Cortex of kidney (tissue), 1 donor: ENCODE measurements at places on chromosomes 13 and 19.

DNA sequence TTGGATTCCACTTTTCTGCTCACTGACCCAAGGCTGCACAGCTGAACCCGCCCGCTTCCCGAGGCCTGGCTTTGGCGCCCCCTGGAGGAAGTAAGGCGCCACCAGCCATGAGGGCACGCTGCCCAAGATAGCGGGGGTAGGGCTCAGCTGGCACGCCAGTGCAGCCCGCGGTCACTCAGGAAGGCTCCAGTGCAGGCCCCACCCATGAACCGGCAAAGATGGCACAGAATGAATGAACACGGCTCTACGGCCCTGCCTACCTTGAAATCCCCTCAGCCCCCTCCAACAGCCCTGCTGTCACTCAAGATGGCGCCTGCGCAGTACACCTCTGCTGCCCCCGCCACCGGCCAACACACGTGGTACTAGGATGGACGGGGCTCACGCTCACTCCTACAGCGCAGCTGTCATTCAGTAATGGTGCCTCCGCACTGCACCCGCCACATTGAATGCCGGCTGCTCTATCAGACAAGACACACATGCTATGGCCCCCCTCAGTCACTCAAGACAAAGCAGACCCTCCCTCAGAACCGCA lies 3.0 kb downstream of the PEG3 start:
- DNase-seq = no peak

- DNase-seq = no peak
Measured at GRCh38 chr13:27273658-27274425, 3.2 kb downstream of the RASL11A start.

DNA sequence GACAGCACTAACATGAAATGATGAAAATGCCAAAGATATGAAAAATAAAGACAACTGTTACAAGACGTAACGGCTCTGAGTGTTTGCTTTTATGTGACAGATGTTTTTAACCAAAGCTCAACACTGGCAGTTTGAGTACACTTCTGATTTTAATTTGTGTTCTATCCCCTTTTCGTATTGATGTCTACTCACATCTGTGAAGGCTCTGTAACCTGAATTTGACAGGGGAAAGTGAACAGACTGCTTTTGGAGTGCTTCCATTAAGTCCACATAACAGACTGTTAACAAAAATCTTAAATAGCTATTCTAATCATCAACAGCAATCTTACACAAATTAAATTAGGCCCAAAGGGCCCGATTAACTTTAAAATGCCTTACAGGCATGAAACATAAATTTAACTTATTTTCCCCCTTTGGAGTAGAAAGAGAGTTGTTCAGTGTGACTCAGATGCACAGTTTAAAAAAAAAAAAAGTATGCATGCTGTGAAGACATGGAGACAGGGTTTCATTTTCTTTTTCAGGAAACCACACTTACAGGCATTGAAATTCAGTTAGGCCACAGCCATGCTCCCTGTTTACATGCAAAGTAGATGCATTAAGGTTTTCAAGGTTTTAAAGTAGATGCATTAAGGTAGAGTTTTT lies 16.3 kb upstream of the RNASEH2B start:
- DNase-seq = no peak

- DNase-seq = no peak
Measured at GRCh38 chr19:51098365-51099046, 9.7 kb downstream of the CTU1 start.

DNA sequence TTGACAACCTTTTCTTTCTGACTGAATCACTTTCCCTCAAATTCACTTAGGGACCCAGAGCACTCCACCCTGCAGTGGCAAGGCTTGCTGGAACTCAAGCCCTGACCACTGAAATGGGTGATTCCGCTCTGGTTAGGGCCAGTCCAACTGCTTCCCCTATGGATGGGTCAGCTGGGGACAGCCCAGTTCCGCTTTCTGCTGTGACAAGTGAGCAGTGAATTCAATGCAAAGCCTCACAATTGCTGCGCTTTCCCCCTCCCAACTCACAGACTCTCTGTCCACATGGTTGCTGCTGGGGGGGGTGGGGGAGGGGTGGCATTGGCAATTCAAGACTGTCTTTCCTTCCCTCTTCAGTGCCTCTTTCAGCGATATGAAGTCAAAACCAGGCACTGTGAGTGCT lies 18.7 kb downstream of the CD70 start:
- DNase-seq = no peak

DNA sequence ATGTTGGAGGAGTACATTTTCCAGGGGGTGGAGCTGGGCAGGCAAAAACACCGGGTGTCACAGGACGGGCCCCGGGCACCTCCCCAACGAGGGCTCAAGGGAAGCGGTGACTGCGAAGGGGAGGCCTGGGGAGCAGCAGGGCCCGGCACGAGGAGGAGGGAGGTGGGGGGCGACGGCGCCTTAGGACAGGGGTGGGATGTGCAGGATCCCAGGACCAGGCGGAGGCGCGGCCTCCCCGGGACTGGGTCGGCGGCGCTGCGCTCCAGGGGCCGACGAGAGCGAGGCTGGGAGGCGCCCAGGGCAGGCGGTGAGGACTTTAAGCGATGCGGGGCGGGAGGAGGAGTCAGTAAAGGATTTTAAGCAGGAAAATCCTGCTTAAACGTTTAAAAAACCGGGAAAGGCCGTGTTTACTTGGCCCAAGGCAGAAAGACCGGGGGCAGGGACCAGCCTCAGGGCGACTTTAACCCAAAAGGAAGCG lies 427 bp downstream of the ZNF160 start:
- no peak for DNase-seq

DNA sequence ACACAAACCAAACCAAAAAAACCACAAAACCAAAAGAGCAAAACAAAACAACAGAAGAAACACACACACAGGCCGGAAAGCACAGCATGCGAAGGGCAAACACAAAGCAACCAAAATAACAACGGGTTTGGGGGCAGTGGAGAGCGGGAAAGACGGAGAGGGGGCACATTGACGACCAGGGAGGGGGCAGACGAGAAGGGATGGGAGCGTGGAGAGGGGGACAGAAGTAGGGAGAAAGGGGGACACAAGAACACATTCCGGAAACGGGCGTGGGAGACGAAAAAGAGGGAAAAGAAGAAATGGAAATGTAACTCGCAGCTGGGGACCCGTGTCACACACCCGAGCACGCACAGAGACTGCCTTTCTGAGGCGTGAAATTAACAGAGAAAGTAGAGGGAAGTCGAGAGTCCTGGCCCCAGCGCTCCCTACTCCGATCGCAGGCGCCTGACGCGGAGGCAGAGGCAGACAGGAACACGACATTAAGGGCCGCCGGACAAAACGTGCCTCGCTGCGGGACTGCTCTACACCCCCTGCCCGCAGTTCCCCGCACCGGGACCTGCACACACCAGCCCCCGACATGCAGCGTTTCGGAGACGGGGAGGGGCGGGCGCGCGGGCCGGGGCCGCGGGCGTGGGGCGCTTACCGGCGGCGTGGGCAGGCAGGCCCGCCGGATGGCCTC lies 652 bp downstream of the POU4F1 start:
- no peak for DNase-seq

GRCh38 chr13:36212789-36213188 lies 1.6 kb downstream of the SOHLH2 start:
- no peak for DNase-seq

GRCh38 chr13:39765801-39766463 lies 110.5 kb downstream of the COG6 start:
- DNase-seq = no peak

- DNase-seq = no peak
Measured at GRCh38 chr19:35774274-35775045, 904 bp upstream of the ARHGAP33 start.

DNA sequence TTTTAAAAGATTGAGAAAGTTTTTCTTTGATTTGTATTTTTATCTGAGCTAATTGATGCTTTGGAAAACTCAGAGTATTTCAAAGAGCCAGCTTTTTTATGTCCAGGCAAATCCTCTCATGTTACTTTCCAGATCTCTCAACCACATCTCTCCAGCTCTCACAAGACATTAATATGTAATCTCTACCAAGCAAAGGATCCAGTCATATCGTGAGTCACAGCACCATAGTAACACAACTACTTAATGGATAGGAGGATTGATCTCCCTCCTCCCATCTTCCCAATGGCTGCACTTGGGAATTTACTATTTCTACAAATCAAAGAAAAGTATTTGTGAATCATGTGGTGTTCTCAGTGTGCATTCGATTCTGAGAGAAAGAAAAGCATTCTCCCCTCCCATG lies 63.3 kb downstream of the POU4F1 start:
- no peak for DNase-seq

- DNase-seq = no peak
Measured at GRCh38 chr19:533364-534058, 2.0 kb downstream of the CDC34 start.

DNA sequence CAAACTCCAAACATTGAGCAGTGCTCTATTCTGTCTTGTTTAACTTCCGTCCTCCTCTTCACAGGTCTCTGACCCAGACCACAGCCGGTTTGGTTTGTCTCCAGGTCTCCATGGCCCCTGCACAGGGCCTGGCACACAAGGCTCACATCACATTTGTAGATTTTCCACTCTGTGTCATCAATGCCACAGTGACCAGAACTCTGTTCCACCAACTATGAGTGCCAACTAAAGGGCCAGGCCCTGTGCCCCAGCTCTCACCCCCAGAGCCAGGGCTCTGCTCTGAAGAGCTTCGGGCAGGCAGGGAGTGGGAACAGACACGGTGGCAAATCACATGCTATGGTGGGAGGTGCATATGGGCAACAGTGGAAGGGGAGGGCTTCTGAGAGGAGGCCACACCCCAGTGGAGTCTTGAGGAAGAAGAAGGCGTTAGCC lies 16.0 kb downstream of the SMG9 start:
- no peak for DNase-seq

DNA sequence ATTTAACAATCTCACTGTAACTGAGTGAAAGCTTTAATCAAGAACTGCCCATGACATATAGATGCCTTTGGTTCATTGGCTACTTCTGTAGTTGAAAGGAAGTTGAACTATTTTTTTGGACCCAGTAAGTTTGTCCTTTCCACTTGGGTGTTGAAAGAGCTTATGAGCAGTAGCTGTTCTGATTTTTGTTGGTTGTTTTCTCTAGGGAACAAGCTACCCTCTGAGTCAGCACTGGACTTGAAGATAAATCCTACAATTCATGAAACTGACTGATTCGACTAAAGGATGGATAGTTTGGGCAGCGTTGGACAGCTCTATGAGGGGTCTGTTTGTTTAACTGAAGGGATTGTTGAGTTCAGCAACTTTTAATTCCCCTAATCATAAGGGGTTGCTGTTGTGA lies 101.0 kb downstream of the PAN3 start:
- no peak for DNase-seq

- DNase-seq = no peak
Measured at GRCh38 chr13:91405240-91405639, 6.8 kb downstream of the GPC5 start.

DNA sequence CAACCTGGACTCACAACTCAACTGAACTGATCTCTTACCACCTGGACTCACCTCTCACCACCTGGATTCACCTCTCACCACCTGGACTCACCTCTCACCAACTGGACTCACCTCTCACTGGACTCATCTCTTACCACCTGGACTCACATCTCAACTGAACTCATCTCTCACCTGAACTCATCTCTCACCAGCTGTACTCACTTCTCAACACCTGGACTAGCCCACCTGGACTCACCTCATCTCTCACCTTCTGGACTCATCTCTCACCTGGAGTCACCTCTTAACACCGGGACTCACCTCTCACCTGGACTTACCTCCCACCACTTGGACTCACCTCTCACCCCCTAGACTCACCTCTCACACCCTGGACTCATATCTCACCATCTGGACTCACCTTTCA lies 7.3 kb upstream of the CASP14 start:
- DNase-seq = no peak

GRCh38 chr13:60134376-60134775 lies 29.4 kb downstream of the DIAPH3 start:
- no peak for DNase-seq

GRCh38 chr13:88895261-88895941 lies 1224.2 kb downstream of the SLITRK5 start:
- DNase-seq = no peak

- no peak for DNase-seq
Measured at GRCh38 chr13:79289571-79289970, 116.5 kb downstream of the RBM26 start.

DNA sequence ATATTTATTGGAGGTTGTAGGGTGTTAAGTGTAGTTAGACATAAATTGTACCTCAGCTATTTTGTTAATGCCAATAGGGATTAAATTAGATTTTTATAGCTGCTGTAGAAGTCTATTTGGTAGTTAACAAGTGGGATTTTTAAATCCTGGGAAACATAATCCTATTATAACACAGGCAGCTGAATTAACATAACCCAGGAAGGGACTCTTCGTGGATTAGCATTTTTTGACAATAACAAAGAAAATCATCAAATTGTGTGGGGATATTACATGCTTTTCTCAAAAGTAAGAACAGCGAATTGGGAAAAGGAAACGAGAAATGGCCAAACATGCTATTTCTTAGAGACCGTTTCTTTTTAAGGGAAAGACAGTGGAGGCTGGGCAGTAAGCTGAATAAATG lies 172.8 kb downstream of the ZIC5 start:
- DNase-seq = no peak

DNA sequence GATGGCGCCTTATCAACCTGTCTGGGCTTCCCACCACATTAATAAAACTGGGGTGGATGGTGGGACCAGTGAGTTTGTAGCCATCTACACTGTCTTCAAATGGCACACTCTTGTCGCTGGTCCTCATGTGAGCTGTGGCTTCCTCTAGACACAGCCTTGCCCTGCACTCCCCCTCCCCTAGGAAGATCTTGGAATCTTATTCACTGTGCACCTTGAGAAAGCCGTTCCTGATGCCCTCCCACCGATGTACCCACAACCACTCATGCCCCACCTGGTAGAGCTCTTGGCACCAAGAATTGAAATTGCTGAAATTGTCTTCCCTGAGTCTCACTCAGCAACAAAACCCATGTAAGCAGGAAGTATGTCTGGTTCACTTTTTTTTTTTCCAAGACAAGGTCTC lies 146.0 kb downstream of the PTPRS start:
- no peak for DNase-seq

DNA sequence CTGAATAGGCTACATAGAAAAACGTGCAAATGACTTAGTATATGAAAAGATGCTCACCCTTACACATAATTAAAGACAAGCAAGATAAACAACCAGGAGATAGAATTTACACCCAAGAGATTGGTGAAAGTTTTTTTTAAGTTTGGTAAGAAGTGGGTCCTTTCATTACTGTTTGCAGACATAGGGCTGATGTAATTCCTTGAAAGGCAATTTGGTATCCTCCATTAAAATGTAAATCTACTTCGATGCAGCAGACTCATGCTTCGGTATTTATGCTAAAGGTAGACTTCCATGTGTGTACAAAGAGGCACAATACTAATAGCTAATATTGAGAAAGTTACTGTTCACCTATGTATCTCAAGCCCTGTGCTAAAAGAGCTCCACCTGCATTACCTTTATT lies 33.5 kb downstream of the CNMD start:
- no peak for DNase-seq

GRCh38 chr13:19910336-19911072 lies 47.1 kb upstream of the ZMYM5 start:
- DNase-seq = no peak
